Stimulated activated CD4-positive, alpha-beta T cell treated with anti-CD3 and anti-CD28 coated beads, Interleukin-4, amount 100 ng/mL, for 4 hours (primary cell): ENCODE measurements at places on chromosomes 7 and 10.

DNA sequence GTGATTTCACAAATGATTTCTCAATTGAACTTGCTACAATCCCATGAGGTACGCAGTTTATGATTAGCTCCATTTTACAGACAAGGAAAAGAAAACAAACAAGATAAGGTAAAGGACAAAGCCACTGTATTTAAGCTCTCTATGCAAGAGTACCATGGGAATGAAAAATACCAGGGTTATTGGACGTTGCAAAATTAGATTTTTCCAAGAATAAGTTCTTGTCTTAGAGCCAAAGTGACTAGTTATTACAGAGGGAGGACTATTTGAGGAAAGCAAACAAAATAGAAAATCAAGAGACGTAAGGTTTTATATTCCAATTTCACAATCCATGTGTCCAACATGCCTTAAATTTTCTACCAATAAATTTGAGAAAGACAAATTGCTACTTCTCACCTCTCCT is 97.9 kb upstream of the PTN start:
- no peak for DNase-seq

- no peak for DNase-seq
Measured at GRCh38 chr10:129809431-129809830, 154.6 kb downstream of the EBF3 start.

DNA sequence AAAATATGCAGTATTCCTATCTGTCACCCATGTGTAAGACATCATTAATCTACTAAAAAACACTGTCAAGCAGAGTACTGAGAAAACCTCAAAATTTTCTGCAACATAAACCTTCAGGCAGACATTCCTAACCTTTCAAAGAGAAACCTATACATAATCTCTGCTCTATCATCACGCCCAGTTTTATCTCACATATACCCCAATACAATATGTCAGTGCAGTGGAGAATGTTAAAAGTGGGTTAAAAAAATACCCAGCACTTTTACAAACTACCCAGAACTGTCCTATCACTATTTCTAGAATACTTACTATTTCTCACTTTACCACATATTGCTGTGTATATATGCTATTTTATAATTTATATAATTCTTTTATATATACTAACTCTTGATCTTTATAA is 922.0 kb upstream of the SORCS1 start:
- DNase-seq, result no peak

DNA sequence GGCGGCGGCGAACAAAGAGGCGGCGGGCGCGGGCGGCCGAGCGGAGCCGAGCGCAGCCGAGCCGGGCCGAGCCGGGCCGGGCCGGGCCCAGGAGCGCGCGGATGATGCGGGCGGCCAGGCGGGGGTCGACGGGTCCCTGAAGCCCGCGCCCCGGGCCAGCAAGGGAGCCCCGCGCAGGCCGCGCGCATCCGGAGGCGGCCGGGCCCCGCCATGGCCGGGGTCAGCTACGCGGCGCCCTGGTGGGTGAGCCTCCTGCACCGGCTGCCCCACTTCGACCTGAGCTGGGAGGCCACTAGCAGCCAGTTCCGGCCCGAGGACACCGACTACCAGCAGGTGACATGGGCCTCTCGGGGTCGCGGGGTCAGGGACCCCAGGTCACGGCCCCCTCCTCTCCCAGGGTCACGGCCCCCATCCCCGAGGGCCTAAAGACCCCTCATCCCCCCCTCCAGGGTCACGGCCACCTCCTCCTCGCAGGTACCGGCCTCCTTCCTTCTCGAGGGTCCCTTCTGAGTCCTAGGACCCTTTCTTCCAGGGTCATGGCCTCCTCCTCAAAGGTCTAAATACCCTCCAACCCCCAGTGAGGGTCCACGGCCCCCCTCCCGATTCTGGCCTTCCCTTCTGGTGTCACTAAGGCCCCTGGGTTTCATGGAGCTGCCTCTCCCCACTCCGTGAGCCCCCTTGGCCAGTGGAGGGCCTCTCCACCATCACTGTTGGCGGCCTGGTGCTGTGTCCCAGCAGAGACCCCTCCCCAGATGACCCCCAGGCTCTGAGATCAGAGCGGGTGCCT is at the start of gene TTYH3:
TTYH3 (plus strand) TSS at position 41 of the 787 bp plus-strand sequence; CDS start at position 211, 170 bp downstream.
- no peak for DNase-seq

GRCh38 chr7:7516156-7516555 is 19.5 kb downstream of the COL28A1 start:
- DNase-seq, result no peak

GRCh38 chr7:9175871-9176270 is 742.5 kb downstream of the NXPH1 start:
- DNase-seq, result no peak

DNA sequence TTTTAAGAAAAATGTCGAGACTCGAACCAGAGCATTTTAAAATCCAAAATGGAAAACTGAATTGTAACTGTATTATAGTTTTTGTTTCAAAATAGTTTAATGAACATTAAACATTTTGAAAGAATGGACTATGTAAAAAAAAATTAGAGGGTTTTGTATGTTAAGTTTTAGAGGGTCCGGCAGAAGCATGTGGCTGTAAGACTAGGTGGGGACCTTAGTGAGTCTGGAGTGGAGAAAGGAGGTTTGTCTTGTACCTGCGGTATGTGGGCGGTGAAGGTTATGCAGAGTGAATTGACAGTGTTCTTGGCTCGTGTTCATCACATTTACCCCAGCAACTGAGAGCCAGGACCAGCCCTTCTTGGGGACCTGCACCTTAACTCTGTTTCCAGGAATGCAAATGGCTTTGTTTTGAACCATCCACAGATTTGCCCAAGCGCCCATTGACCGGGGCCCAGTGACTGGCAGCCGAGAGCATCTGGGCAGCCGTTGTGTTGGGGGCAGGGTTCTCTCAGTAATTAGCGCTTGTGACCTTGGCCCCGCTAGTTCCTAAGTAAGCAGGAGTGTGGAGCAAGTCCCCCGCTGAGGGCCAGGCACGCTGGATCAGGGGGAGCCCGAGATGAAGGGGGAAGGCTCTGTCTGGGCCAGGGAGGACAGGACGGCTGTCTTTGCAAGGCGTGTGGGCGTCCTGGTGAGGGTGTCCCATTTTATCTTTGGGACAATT is 1.4 kb upstream of the KLF6 start:
- DNase-seq, result no peak

- DNase-seq, result no peak
Measured at GRCh38 chr7:132579260-132579899, 3.1 kb upstream of the PLXNA4 start.

DNA sequence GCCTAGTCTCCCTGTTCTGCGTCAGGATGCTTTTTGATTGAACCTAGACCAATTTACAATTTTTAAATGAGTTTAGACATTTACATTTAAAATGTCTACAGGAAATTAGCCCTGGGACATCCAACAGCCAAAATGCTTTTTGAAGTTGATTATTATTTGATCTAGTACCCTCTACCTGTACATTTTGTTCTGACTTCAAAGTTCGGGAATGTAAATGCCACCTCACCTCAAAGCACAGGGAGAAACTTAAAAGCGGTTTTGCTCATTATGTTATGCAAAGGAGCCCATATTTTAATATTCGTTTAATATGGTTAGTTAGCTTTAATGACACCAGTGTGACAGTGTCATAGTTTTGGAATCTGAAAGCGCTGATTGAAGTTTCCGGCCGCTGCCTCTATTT is 80.1 kb upstream of the FAM204A start:
- DNase-seq, result no peak

GRCh38 chr7:2280424-2280823 is 33.8 kb downstream of the SNX8 start:
- DNase-seq, result no peak
